ENCODE measurements at places on chromosomes 16 and 17.

GRCh38 chr16:64380751-64381150 is 741.1 kb downstream of the CDH11 start:
- DNase-seq, result no peak

DNA sequence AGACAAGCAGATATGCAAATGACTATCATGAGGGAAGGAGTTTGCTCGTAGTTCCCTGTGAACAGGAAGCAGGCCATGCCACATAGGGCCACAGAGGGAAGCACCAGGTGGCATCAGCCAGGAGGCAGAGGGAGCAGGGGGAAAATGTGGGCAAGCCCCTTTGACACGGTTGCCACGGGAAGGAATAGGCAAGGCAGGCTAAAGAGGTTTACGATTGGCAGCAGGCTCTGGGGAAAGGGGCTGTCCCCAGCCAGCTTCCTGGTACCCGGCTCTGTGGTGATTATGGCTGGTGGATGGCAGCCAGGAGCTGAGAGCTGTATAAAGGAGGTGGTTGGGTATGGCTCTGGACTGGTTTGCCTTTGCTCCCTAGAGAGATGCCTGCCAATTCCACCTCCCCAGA is 848 bp downstream of the CES3 start:
- DNase-seq, result no peak

- no peak for DNase-seq
These were observed 670 bp upstream of the CTF1 start for GRCh38 chr16:30895627-30896260.

GRCh38 chr17:61567045-61567802 is 23.8 kb downstream of the NACA2 start:
- no peak for DNase-seq

GRCh38 chr17:28760601-28761562 is 17.1 kb downstream of the TRAF4 start:
- no peak for DNase-seq

DNA sequence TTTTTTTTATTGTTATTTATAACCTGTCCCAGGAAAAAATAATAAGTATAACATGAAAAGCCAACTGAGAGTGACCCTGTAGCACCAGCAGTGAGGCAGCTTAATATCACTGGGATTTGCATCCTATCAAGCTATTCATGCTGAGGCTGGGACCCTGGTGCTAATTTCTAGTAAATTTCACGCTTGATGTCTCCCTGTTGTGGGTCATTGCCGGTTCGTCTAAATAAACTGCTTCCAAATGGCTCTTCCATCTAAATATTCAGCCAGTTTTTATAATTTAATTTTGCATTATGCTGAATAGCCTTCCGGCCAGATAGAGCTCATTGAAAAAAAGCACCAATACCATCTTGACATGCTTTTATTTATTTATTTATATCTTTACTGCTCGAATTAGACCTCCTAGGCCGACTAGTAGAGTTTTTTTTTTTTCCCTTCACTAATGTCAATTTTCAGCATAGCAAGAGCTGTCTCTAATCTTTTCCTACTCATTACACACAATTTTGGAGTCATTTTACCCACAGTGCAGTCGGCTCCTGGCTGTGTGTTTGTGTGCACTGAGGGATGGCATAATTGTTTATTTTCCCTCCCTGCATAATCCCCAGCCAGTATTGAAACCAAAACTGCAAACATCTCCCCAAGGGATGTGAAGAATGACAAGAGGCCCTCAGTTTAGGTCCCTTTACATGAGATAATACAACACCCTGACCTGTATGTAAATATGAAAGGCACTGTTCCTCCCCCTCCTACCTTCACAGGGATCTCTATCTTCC is 168.8 kb downstream of the AATF start:
- no peak for DNase-seq

GRCh38 chr16:19808061-19808641 is 76.5 kb downstream of the GPRC5B start:
- DNase-seq, result no peak

- no peak for DNase-seq
These were observed 98.6 kb downstream of the KPNA2 start for GRCh38 chr17:68134046-68134637.

- DNase-seq, result no peak
These were observed 416 bp upstream of the ANKS4B start for GRCh38 chr16:21233045-21233520.

DNA sequence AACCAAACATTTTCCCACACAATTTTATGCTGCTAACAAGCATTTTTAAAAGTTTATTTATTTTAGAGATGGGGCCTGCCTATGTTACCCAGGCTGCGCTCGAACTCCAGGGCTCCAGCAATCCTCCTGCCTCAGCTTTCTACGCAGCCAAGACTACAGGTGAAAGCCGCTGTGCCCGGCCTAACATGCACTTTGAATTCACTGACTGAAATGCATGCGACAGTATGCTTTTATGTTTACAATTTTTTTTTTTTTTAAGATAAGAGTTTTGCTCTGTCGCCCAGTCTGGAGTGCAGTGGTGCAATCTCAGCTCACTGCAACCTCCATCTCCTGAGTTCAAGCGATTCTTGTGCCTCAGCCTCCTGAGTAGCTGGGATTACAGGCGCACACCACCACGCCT is 47.8 kb downstream of the MAP1LC3B start:
- no peak for DNase-seq

DNA sequence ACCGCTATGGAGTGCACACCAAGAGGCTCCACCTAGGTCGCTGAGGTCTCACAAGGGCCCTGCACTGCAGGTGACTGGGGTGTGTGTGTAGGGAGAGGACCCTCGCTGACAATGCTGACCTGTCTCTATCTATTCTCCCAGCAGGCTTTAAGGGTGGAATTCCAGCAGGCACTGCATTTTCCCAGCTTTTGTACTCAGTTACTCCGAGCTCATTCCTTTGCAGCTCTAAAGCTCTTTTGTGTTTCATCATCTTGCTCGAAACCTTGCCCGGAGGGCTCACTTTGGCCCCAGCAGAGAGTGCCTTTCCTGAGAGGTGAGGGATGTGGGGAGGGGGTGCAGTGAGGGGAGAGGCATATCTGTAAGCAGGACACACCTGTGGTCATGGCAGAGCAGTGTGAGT is 39.3 kb downstream of the SMPD3 start:
- no peak for DNase-seq

DNA sequence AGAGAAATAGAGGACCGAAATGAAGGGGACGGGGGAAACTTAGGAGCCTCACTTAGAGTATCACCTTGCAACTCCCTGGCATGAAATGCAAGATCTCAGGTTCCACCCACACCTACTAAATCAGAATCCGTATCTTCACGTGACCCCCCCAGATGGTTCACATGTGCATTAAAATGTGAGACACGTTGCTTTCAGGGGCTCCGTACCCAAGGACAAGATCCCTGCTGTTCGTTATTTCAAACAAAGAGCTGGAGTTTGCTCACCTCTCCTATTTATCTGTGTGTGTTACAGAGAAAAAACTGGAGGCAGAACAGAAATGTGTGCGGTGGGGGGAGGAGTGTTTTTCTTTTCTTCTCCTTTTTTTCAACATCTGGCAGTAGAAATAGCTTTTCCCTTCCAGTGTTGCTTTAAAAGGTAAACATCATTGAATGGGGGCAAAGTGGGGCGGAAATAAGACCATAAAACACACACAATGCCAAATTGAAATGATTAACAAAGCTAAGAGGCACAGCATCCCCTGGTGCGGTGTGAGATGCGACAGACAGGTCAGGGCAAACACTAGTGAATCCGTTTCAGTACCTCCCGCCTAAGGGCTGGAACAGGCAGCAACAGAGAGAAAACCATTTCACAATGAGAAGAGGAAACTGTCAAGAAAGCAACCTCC is 145.4 kb downstream of the SOX9 start:
- DNase-seq, result no peak

DNA sequence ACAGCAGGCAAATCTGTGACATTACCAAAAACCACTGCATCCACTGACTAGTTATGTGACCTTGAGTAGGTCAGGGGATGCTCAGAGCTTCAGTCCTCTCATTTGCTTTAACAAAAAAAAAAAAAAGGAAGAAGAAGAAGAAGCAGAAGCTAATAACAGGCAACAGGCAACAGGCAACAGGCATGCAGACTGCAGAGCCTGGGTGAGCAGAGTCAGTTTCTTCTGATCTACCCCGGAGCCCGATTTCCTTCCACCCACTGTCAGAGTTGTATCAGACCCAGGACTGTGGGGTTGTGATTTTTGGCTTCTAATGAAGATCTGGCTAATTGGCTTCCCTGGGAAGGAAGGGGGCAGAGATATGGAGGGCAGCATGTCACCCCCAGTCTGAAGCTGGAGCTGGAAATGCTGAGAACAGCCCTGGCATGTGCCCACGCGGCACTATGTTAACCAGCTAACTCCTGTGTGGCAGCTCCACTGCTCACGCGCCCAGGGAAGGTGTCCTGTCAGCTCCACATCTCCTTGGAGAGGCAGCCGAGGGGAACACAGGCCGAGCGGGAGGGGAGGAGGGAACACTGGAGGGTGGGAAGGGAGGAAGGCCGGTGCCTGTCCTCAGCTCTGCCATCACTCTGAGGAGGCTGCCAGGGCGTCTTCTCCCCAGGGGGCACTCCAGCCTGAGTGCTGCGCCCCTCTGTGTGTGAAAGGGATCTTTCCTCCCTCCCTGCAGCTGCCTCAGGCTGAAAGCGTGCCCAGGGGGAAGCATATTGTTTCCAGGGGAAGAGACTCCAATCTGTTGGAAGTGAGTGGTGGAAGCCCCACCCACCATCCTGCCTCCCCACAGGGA is 17.6 kb downstream of the SRCIN1 start:
- no peak for DNase-seq

GRCh38 chr17:44602390-44602789 is 45.1 kb downstream of the FZD2 start:
- DNase-seq, result no peak

GRCh38 chr16:13134836-13135235 is 233.4 kb downstream of the SHISA9 start:
- DNase-seq, result no peak

DNA sequence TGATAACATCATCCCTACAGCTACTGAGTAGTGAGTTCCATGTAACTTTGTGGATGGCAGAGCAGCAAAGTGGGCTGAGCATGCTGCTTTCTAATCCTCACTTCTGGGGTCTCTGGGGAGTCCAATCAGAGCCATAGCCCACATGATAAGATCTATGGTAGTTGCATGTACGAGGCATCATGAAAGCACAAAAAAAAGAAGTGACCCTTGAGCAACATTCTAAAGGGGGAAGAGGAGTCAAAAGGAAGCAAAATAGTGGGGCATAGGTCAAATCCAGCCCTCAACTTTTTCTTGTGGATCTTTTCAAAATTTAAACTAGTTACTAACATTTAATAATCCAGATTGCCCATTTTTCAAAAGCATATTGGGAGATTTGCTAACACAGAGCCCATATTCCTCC is 208.5 kb upstream of the TOX3 start:
- no peak for DNase-seq

GRCh38 chr16:54201200-54201599 is 85.4 kb downstream of the IRX3 start:
- DNase-seq, result no peak

GRCh38 chr17:46167826-46168569 is 25.2 kb downstream of the KANSL1 start:
- DNase-seq, result peak; percentile 57

DNA sequence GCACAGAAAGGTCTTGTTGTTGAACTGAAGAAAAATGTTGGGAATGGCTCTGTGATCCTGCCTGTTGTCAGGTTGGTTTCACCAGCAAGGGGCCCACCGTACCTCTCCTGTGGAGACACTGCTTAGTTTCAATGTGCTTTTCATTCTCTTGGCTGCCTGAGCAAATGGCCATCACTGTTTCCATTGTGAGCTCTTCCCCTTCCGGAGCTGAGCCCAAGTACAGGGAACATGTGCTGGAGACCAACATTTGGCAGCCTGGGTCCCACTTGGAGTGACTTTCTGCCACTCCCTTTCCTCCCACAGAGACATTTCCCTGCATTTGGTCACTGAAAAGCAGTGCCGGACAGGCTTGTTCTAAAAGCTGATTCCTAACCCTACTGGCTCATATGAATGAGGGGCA is 23.1 kb downstream of the GABARAPL2 start:
- no peak for DNase-seq

- DNase-seq, result no peak
These were observed 80.6 kb downstream of the IRF8 start for GRCh38 chr16:85979605-85980004.

DNA sequence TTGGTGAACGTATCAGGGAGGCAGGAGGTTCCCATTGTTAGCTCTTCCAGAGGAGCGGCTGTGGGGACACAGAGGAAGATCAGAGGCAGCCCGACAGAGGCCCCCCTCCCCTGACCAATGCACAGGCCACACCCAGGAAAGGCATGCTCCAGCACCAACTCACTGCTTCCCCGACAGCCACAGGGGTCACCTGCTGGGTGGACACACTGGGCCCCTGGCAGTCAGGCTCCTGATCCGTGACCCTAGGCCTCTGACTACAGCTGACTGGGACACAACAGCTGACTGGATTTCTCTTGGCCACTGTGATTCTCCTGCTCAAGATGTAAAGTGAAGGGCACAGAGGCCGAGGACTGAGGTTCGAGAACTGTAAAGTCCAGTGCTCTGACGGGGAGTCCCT is 63.5 kb downstream of the IL21R start:
- DNase-seq, result no peak

DNA sequence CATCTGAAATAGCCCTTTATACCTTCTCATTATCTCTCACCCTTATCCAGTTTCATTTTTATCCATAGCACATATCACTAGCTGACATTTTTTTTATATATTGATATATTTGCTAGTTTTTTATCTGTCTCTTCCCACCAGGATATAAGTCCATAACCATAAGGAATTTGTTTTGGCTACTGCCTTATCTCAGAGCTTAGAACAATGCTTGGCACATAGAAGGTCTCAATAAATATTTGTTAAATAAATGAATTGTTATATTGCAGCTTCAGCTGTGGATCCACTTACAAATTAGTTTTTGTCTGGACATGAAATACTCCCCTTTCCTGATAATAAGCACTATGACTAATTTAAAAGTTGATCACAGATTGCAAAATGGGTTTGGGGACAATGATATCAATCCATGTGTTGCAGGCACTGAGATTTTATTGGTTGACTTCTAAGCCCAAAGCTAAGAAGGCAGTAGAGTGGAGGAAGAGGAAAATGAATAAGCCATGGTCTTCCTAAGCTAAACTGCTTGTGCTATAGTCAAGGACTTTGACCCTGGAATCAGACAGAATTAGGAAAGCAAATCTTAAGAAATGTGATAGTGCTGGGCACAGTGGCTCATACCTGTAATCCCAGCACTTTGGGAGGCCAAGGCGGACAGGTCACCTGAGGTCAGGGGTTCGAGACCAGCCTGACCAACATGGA is 31.9 kb upstream of the YPEL2 start:
- no peak for DNase-seq

GRCh38 chr16:17590711-17591654 is 120.2 kb upstream of the XYLT1 start:
- no peak for DNase-seq

GRCh38 chr17:67164302-67164701 is 80.7 kb downstream of the HELZ start:
- no peak for DNase-seq

Data from fibroblast of skin of left quadriceps (primary cell).